ENCODE measurements at places on chromosomes 13 and 19.

GRCh38 chr13:98961503-98962105 is 16.3 kb downstream of the DOCK9 start:
- no peak for DNase-seq

DNA sequence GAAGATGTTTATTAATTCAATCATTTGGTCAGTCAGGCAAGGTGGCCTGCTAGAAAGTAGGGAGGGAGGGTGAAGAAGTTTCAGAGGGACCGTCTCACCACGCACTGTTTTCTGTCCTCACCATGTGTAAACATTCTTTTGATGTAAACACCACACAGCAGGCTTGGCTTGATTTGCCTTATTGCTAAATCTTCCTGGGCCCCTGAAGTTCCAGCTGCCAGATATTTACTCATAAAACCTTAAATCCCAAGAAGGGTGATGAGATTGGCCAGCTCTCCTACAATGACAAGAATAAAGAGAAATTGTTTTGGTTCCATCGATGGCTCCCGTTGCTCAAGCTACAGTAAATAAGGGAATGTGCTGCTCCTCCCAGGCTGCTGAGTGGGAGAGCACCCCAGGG is 198.2 kb upstream of the TMTC4 start:
- no peak for DNase-seq

GRCh38 chr13:22154041-22154440 is 483.2 kb downstream of the FGF9 start:
- DNase-seq, result no peak

GRCh38 chr19:5792224-5792623 is 1.3 kb upstream of the DUS3L start:
- DNase-seq, result no peak

GRCh38 chr13:41601718-41602445 is 144.5 kb downstream of the RGCC start:
- DNase-seq, result no peak

DNA sequence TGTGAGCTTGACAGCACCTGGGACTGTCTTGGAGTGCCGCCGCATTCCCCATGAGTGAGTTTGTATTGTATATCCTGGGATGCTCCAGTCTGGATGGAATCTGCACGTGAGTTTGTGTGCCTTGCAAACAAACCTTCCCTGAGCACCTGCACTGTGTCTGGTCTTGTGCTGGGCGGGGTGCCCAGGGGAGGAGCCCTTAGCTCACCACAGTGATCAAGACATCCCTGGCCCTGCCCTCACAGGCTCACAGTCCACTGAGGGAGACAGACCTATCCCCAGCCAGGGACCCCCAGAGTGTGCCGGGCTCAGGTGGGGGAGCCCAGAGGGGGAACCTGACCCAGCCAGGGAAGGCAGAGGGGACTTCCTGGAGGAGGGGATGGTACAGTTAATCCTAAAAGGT is 1.7 kb upstream of the BCAM start:
- no peak for DNase-seq

DNA sequence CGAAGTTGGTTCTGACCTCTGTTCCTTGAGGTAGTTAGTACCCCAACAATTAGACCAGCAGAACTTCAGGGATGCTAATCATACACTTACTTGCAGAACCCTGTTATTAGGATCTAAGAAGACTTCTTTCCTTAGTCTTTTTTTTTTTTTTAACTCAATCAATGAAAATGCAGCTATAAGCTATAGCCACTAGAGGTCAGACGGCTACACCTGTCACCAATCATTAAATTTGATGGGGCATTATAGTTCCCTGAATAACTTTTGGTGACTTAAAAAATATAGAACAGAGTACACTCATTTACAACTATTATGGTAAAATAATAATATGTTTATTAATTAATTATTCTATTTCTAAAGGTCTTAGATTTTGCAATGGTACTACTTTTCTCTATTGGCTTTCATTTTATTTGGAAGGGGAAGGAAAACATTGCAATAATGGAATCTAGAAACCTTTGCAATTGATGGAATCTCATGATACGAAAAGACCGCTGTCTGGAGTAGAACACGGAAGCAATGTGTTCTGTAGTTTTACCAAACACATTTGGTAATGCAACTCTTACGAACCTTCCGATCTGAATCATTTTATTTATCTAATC is 483.2 kb downstream of the DIAPH3 start:
- DNase-seq, result no peak

- no peak for DNase-seq
These were observed 1606.4 kb upstream of the PRR20A start for GRCh38 chr13:55534306-55534705.

GRCh38 chr13:28356561-28357021 is 138.3 kb downstream of the FLT1 start:
- DNase-seq, result peak; percentile 36

DNA sequence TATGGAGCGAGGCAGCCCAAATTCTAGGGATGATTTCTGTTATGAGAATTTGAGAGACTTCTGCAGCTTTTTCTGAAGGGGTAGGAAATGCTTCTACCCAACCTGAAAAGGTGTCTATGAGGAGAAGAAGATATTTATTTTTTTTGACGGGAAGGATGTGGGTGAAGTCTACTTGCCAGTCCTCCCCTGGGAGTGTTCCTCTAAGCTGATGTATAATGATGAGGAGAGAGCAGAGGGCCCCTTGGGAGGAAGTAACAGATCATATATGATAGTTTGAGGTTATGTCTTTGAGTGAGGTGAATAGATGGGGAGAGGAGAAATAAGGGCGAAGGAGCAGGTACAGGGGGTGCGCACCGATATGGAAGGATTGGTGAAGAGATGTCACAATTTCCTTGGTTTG is 910.6 kb upstream of the SLITRK5 start:
- DNase-seq, result no peak

GRCh38 chr13:110683203-110683883 is 22.6 kb downstream of the CARS2 start:
- no peak for DNase-seq

DNA sequence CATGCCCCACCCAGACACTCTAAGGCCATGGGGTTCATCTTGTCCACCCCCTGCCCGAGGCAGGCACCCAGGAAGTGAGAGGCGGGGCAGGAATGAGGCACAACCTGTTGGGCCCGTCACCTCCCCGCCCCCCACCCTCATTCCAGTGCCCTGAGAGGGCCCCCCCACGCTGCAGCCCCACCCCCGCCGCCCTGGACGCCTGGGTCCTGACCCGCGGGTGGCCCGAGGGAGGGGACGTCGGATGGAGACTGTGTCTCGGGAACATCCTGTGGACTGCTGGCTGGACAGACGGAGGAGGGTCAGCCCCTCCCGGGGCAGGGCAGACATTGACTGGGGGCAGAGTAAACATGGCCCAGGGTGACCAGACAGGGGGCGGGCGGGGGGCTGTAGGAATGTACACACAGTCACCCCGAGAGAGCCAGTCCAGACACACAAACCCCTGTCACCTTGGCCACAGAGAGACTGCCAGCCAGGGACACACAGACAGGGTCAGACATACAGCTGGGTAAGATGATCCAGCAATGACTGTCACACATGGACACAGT is 7.4 kb upstream of the JUNB start:
- DNase-seq, result peak; percentile 35

GRCh38 chr19:6126335-6126974 is 9.0 kb upstream of the ACSBG2 start:
- peak; percentile 78 for DNase-seq

- DNase-seq, result no peak
These were observed 75.9 kb downstream of the TNFSF11 start for GRCh38 chr13:42649831-42650230.

GRCh38 chr13:33285420-33286124 is at the start of gene STARD13:
STARD13 (minus strand) TSS chr13:33285755; CDS start chr13:33285638, 117 bp downstream.
- DNase-seq, result peak; percentile 71

DNA sequence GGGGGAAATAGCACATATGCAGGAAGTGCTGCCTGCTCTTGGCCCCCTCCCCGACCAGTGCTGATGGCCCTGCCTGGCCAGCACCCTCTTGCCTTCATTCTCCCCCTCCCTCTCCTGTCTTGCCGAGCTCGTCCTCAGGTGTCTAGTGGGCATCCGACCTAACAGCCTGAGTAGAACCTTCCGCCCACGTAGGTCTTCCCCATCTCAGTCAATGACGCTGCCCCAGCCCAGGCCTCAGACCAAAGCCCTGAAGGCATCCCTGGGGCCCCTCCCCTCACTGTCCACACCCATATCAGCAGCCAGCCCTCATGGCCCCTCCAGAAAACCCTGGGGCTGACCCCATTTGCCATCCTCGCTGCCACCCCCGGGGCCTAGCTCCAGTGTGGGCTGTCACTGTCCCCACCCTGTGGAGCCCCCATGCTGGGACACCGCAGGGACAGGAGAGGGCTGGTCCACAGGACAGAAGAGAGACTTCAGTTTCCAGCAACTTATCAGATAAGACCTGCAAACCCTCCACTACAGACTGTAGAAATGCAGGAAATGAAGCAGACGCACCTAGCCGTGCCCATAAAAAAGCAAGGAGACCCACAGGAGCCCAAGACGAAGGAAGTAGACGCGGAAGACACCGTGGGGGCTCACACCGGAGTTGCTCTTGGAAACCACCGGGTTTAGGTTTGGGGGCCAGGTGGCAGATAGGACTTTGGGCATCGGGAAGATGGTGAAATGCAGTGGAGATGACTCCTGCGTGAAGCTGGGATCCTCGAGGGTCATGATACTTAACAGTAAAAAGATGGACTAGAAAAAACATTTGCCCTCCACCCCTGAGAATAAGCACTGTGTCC is 38.3 kb downstream of the AP1M1 start:
- DNase-seq, result no peak

DNA sequence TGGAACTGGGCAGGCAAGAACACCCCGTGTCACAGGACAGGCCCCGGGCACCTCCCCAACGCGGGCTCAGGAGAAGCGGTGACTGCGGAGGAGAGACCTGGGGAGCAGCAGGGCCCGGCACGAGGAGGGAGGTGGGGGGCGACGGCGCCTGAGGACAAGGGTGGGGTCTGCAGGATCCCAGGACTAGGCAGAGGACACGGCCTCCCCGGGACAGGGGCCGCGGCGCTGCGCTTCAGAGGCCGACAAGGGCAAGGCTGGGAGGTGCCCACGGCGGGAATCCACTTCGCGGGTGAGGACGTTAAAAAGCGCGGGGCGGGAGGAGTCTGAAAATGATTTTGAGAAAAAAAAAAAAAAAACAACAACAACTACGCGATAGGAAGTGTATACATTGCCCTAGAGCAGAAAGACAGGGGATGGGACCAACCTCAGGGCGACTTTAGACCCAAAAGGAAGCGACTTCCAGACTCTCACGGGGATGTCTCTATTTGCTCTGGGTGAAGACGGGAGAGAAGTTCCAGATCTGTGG is 44.9 kb downstream of the ZNF611 start:
- DNase-seq, result no peak

DNA sequence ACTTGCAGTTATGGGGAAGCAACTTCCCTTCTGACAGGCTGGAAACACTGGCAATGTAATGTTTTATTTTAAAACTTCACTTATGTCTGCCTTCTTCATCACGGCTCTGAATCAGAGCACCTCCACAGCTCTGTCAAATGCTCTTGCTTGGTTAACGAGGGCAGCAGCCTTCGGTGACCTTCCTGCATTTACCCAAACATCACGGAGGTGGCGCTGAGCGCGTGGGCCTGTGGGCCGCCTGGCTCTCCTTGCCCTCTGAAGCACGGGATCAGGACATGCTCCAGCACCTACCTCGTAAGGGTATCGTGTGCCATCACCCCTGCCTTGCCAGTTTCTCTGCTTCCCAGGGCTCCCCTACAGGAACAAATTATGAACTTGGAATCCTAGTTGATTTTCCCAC is 310.0 kb downstream of the TEX29 start:
- no peak for DNase-seq

GRCh38 chr19:18704971-18705370 is 21.5 kb downstream of the CRTC1 start:
- DNase-seq, result no peak

- DNase-seq, result no peak
These were observed 8.5 kb downstream of the SH3GL1 start for GRCh38 chr19:4391701-4392483.

Data from inflammatory macrophage (primary cell).